ENCODE measurements at places on chromosomes 1 and 21.

- no peak for DNase-seq
These were observed 90.5 kb downstream of the CD247 start for GRCh38 chr1:167427848-167428247.

DNA sequence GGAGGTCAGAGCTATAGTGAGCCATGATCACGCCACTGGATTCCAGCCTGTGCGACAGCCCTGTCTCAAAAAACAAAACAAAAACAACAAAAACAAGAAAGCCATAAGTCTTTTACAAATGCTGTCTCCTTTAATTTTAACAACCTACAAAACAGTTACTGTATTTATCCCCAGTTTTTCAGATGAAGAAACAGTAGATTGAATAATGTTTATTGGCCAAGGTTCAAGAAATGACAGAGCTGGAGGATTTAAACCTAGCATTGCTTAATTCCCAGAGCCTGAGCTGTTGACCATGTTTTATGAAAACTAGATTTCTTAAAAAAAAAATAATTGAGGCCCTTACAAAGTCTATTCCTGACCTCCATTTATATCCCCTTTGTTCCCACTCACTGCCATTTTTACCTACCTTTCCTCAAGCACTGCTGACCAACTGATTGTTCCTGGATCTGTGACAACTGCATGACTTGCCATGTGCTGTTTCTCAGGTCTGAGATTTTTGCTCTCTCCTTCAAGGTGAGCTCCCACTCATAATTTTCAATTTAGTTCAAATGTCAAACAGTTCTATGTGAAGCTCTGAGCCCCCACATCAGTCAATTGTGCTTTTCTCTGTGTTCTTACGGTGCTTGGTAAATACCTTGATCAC, 140.8 kb downstream of the CHRM3 start:
- no peak for DNase-seq

- no peak for DNase-seq
These were observed 4.8 kb downstream of the FAM3B start for GRCh38 chr21:41321211-41321907.

DNA sequence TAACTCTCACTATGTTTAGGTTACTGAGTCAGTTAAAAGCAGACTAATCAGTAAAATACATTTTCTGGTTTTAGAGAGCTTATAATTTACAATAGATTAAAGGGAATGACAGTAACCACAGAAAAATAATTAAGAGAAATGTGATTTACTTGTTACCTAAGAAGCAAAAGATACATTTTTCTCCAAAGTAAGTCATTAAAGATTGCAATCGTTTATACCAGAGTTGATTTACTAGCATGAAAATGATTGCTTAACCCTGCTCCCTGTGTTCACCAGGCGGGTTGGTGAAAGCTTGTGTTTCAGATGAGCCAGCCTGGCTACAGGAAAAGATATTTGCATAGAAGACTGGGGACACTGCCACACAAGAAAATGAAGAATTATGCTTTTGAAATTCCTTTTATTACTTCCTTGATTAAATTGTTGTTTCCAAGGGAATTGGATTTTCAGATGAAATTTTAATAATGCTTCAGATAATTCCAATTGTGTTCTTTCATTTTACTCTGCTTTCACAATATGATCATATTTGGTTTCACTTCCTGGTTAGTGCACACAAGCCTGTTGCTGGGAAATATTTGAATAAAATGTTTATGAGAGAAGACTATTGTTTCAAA, 27.9 kb downstream of the LRRC8B start:
- no peak for DNase-seq

GRCh38 chr21:44887126-44887806, 13.8 kb upstream of the PTTG1IP start:
- no peak for DNase-seq

DNA sequence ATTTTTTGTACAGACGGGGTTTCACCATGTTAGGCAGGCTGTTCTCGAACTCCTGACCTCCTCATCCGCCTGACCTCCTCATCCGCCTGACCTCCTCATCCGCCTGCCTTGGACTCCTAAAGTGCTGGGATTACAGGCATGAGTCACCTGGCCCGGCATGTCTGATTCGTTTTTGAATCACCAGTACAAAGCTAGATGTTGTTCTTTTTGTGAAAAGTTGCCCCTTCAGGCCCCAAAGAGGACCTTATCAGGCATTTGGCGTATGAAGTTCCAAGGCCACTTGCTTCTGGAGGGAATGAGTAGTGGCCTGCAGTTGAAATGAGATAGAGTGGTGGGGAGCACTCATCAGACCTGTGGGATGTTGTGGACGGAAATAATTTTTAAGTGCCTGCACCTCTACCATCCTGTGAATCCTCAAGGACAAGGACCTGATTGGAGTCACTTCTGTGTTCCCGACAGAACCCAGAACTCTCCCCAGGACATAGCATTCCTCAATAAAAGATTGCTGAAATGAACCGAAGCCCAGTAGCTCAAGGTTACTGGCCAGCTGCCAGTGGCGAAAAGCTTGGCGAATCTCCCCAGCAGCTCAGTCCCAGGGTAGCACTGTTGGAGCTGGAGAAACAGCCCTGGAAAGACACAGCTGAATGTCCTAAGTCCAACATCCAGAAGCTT, 50.1 kb downstream of the NDUFS5 start:
- peak; percentile 49 for DNase-seq

DNA sequence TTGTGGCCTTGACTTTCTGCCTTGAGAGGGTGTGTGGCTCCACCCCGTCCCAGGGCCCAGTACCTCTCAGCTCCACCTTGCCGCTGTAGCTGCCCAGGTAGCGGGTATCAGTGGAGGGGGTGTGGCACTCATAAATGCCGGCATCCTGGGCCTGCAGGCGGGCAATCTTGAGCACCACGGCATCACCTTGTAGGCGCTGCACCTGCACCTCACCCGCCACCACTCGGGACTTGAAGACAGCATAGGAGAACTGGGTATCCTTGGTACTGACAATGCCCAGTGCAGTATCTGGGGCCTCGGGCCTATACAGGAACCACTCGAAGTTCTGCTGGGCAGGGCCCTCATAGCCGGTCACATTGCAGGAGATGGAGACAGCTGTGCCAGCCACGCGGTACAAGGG, 3.6 kb downstream of the IGSF8 start:
- DNase-seq: no peak

DNA sequence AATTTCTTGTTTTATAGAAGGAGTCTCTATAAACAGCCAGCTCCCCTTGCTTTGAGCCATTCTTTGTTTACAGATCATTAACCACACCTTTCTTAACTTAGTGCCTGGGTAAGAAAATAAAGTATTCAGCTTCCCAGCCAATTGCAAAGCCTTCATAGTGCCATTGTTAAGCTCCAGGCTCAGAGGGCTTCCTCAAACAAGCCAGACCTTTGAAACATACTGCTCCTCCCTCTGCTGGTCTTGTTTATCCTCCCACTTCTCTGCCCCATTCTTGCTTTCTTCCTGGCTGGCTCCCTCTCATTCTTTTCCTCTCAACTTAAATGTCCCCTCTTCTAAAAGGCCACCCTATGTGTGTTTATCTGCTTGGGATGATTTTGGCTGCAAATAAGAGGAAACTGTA, 319.4 kb upstream of the ST6GALNAC5 start:
- no peak for DNase-seq

- DNase-seq: no peak
These were observed 17.6 kb upstream of the DHCR24 start for GRCh38 chr1:54904476-54905048.

- DNase-seq: no peak
These were observed 40.4 kb downstream of the ITPKB start for GRCh38 chr1:226698659-226699058.

GRCh38 chr1:154878371-154879037, 8.4 kb upstream of the KCNN3 start:
- DNase-seq: peak; percentile 71

DNA sequence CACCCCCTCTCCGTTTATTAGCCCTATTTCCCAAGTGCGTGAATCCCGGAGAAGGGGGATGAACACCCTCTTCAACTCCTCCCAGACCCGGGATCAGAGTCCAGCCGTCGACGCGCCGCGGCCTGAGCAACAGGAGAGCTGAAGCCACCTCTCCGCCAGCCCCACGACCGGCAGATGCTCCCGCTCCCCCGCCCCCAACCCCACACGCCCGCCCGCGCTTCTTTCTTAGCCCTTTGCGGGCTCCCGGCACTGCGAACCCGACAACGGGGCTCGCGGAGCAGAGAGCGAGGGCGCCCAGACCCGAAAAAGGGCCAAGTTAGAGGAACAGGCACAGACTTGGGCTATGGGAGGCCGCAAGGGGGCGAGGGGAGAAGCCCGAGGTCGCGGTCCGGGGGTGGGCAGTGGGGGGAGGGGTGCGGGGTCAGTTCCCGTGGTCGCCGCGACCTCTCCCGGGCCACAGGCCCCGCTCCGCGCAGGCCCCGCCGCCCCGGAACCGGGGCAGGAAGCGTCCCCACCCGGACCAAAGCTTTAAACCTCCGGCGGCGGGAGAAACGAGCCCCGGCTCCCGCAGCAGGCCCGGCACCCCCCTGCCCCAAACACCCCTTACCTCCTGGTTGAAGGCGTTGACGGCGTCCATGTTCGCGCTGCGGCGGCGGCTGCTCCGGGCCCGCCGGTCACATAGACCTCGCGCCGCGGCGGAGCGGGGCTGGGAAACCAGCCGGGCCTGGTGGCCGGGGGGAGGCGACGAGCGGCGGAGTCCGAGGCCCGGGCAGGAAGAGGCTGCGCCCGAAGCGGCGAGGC, 662 bp downstream of the SCAF4 start:
- DNase-seq: peak; percentile 38

- DNase-seq: no peak
These were observed 57.8 kb upstream of the RAVER2 start for GRCh38 chr1:64686828-64687724.

DNA sequence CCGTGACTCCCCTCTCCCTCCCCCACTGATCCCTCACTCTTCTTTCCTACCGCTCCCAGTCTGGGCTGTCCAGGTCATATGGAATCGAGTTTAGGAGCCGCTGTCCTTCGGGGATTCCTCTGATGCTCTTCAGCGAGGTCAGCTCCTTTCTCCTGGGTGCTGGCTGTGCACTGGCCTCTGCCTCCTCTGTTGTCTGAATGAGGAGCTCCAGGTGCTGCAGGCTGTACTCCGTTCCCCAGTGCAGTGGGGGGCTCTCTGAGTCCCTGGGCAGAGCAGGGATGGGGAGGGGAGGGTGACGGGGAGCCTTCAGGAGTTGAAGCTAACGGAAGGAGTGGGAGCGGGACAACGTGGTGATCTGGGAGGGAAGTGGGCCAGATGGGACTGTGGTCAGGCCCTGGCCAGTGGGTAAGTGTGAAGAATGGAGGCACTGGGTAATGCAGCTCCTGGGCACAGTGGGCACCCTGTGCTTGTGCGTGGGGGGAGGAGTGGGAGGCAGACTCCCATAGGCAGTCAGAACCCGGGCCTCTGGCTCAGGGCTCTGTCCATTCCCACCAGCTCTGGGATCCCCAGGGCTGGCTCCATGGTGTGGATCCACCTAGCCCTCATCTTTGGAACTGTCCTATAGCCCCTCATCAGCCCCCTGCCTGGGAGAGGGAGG, 59.5 kb upstream of the TLR5 start:
- DNase-seq: no peak

DNA sequence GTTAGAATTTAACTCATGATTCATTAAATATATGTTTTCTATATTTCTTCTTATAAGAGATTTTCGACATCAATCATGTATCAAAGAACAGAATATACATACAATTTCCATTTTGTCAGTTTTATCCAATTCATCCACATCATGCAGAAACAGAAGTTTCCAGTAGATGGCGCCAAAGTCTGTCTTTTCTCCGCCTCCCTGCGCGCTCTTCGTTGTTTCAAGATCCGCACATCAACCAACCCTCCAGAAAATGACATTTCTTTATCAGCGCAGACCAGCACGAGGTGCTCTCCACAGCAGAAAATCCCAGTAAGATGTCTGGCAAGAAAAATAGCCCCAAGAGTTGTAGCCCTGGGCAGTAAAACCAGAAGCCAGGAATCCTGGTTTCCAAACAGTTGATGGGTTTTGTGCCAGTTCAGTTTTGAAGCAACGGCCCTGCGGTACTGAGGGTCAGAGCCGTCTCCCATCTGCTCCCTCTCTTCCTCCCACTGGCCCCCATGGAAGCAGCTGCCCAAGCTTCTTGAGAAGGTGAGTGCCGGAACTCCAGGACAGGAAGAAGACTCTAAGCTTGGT, 38.6 kb upstream of the GPR137B start:
- peak; percentile 31 for DNase-seq

- no peak for DNase-seq
These were observed 43.5 kb upstream of the MCOLN3 start for GRCh38 chr1:85091671-85092280.

GRCh38 chr1:27660300-27660835, 11.6 kb downstream of the IFI6 start:
- no peak for DNase-seq

DNA sequence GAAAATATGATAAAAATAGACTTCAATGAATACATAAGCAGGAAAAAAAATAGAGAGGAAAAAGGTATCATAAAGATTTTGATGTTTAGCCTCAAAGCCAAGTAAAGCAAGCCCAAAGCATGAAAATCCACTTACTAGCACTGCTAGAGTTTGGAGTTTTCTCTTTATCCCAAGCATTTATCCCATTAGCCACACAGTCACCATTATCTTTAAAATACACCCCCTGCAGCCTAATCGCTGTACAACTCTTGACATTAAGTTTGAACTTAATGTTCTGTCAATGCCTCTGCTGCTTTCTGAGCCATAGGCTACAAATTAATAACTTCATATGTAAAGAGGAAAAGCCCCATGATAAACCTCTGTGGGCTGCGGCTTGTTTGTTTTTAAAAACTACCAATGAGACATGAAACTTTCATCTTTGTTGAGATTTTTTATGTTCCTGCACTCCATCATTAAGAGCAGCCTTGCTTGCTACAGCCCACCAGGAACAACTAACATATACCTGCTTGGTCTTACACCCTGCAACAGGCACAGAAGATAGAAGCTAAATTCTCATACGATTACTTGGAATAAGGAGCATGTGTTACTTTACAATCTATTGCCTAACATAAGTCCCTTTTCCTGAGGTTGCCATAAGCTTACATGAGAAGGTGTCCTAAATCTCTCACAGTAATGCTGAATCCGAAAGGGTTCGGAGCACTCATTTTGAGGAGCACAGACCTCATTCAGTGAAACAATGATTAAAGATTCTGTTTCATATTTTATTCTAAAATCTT, 202.4 kb downstream of the SMYD3 start:
- no peak for DNase-seq
